Left cardiac atrium (tissue), 4 donors: ENCODE measurements at places on chromosomes 16 and 17.

DNA sequence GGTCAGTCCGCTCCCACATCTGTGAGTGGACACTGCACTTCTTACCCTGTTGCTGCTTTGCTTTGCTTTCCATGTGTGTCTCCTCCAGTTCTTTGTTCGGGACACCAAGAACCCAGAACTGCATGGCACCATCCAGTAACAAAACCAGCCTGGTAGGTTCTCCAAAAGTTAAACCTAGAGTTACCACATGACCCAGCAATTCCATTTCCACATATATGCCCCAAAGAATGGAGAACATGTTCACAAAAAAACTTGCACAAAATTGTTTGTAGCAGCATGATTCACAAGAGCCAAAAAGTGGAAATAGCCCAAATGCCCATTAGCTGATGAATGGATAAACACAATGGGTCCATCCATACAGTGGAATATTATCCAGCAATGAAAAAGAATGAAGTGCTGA, 10.3 kb upstream of the CCL22 start:
- DNase-seq: no peak

DNA sequence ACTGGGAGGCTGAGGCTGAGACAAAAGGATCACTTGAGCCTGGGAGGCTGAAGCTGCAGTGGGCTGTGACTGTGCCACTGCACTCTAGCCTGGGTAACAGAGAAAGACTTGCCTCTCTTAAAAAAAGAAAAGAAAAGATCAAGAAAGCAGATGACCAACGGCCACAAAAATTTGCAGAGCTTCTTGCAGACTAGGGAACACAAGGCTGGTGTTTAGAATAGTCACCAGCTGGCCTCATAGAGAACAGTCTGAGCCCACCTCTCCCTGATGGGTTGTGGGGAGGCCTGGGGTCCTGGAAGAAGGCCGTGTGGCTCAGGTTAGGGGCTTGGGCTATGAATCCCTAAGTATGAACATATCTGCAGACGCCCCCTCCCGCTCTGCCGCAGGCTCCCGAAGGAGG, 73.7 kb upstream of the MED9 start:
- DNase-seq: no peak

GRCh38 chr17:1735418-1735817, 7.3 kb upstream of the SERPINF2 start:
- peak; percentile 13 for DNase-seq

GRCh38 chr17:35404360-35404759, 27.9 kb downstream of the SLFN12 start:
- DNase-seq: no peak

DNA sequence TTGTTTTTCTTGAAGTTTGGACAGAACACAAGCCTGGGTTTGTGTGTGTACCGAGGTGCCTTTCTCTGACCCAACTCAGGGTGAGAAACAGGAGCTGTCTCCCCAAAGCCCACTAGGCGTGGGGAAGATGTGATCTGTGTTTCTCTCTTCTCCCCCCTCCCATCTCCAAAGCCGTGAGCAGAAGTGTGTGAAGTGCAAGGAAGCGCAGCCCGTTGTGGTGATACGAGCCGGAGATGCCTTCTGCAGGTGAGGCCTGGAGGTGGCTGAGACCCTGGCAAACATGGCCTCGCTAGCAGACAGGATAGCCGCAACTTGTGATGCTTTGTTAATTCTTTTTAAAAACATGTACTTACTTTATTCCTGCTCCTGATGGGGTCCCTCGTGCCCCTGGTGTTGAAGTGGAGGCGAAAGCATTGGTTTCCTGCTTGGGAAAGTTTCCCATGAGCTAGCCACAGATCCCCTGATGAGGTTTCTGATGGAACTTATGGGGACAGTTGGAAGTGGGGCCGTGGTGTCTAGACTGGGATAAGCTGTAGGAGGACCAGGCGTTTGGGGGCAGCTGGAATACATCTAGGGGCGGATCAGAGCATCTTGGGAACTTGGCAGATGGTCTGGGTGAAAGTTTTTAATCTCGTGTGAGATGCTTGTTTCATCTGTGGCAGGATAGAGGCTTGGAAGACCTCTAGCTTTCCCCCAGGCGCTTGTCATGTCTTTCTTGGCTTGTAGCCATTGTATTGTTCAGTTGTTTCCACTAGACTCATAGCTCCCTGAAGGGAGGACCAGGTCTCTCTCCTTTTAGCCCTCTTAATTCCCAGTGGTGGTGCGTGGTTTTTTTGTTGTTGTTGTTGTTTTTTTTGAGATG, 893 bp downstream of the CTU2 start:
- no peak for DNase-seq

- DNase-seq: peak; percentile 40
Observed at GRCh38 chr17:20008242-20009051, 712 bp upstream of the SPECC1 start.

GRCh38 chr17:77677211-77677610, 281.3 kb upstream of the TNRC6C start:
- DNase-seq: no peak

GRCh38 chr17:42233156-42233555, 38.9 kb upstream of the GHDC start:
- no peak for DNase-seq

- peak; percentile 86 for DNase-seq
Observed at GRCh38 chr16:84718-85406, 6.8 kb downstream of the MPG start.

DNA sequence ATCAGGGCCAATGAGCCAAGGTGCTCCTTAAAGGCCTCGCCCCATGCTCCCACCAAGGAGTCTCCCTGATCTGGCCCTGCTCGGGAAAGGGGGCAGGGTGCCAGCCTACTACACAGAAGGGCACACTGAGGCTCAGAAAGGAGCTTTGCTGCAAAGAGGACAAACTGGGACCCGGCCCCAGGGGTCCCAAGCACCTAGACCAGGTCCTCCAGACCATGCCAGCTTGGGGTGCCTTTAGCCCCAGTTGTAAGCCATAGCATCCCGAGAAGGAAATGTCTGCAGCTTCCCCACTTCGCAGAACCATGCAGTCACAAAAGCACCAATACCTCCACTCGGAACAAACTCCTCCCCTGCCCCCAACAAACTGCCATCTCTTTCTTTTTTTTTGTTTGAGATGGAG, 74.8 kb upstream of the CDC42EP4 start:
- DNase-seq: no peak

DNA sequence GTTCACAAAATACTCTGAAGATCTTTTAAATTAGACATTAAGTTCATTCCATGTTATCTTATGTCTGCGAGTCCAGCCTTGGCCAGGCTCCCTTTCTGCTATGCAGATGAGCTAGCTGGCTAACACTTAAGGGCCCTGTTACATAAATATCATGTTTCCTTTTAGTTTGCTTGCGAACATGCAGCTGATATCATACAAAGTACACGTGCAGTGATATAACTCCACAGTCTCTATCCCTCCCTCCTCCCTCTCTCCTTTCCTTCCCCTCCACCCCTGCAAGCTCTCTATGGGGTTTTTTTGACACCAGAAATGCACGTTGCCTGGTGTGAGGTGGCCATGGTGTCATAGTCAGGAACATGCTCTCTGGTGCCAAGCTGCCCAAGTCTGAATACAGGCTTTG, 46.1 kb downstream of the ARHGAP17 start:
- DNase-seq: no peak

- DNase-seq: no peak
Observed at GRCh38 chr17:80603396-80603795, 58.8 kb downstream of the RPTOR start.

DNA sequence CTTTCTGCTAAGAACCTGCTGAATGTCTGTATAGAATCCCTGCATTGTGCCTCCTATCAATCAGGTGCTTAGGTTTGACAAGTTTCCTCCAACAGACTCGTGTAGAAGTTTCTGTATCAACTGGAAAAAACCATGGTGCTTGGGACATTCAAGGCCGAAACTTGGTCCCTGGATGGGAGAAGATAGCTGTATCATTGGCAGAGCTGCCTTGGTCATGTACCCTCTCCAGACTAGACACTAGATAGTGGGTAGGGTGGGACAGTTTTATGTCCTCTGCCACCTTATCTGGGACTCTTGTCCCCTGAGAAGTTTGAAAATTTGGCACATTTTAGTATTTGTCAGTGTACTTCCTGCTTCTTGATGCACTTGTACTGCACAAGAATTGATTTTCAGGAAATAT, 520.8 kb downstream of the WWOX start:
- DNase-seq: no peak

GRCh38 chr17:82396601-82397435, 21.3 kb upstream of the HEXD start:
- no peak for DNase-seq

DNA sequence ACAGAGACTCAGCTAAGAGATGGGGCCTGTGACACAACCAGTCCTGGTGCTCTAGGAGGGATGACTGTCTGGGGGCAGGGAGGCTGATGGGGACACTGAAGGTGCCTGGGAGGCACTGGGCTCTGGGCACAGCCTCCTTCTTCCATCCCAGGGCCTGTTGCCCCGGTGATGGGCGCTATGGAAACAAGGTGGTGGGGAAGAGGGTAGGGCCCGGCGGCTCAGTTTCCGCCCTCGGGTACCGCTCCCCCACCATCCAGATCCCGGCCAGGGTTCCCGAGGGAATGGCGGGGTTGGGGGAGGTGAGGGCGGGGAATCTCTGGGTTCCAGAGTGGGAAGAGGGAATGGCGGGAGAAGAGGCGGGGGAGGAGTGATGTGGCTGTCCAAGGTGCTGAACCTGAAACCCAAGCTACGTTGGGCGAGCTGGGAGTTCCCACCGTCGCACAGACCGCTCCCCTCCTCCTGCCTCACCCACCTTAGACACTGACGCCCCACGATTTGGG, 981 bp downstream of the KCNH4 start:
- no peak for DNase-seq

DNA sequence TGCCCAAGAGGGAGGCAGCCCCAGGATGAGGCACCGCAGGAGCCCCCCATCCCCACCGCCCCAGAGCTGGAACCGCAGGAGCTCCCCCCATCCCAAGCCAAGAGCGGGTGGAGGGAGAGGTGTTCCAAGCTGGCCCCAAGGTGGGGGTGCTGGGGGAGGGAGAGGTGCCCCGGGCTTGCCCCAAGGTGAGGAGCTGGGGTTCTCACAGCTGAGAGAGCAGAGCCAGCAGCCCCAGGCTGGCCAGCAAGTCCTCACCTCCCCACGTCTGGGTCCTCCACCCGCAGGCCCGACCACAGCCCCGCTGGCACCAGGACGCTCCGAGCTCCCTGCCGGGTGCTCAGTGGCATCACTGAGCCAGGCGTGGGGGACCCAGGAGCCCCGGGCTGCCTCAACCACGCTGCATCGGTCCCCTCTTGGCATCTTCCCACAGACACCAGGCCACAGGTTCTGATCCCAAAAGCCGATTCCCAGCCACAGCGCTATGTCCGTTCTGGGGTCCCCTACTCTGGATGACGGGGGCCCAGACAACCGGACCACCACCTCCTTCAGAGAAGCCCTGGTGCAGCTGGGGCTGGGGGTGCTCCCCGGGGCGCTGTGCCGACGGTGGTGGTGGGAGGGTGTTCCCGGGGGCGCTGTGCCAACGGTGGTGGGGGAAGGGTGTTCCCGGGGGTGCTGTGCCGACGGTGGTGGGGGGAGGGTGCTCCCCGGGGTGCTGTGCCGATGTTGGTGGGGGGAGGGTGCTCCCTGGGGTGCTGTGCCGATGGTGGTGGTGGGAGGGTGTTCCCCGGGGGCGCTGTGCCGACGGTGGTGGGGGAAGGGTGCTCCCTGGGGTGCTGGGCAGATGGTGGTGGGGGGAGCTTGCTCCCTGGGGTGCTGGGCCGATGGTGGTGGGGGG, 15.4 kb upstream of the WDR45B start:
- peak; percentile 17 for DNase-seq

GRCh38 chr17:80891397-80892018, 100.1 kb upstream of the CHMP6 start:
- DNase-seq: no peak

DNA sequence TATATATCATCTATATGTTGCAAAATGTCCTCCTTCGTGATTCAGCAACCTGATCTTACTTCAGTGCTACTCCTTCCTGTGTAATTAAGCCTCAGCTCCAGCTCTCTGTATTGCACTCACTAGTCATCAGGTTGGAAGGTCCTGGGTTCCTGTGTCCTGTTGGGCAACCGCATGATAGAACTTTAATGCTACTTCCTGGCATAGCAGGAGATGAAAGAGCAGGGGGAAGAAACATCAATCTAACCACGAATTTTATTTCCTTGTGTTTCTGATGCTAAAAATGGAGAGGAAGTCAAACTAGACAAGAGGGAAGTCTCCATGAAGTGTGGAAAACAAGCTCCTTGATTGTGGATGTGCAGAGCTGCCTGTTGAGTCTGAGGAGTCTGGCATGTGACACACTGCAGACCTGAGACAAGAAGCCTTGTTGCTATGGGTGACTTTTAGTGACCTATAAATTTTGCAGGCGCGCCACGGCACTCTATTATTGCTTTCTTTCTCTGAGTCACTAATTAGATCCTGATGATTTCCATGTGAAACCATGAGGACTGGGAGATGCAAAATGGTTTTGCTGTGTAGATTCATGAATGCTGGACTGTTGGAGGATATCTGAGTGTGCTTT, 25.6 kb downstream of the IGSF6 start:
- DNase-seq: no peak

GRCh38 chr16:48075398-48075797, 80.4 kb downstream of the ABCC12 start:
- DNase-seq: no peak

DNA sequence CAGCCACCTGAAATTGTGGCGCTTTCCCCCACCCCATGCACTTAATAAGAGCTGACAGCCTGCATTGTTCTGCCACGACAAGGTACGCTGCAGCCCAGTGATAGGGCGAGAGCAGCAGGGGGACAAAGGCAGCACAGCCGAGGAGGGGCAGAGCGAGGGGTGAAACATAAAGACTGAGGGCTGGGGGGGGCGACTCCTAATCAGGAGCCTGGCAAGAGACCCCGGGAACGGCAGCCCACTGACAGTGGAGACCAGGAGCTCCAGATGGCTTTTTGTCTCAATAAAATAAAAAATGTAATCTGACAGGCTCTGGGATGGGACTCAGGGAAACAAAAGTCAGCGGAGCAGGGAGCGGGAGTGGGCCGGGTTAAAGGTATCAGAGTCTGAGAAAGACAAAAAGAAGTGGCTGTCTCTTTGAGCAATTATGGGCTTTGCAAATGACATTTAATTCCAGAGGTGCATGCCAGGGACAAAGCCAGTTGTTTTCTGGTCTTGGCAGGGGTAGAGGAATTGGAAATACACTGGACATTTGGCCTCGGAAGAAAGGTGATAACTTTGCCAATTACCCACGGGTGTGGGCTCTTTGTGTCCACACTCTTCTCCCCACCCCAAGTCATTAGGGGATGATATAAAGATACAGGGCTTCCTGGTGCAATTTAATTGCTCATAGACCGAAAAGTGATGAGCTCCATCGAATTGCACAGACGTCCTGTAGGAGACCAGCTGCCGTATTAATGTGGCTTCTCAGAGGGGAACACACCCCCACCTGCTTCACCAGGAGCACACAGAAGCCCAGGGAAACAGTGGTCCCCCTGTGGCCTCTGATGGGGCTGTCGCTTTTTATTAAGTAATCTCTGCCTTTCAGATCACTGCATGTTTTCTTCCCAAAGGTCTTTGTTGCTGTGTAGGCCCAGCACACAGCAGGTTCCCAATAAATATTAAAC, 17.6 kb upstream of the CCDC182 start:
- DNase-seq: no peak
